ENCODE measurements at places on chromosomes 16 and 17.

DNA sequence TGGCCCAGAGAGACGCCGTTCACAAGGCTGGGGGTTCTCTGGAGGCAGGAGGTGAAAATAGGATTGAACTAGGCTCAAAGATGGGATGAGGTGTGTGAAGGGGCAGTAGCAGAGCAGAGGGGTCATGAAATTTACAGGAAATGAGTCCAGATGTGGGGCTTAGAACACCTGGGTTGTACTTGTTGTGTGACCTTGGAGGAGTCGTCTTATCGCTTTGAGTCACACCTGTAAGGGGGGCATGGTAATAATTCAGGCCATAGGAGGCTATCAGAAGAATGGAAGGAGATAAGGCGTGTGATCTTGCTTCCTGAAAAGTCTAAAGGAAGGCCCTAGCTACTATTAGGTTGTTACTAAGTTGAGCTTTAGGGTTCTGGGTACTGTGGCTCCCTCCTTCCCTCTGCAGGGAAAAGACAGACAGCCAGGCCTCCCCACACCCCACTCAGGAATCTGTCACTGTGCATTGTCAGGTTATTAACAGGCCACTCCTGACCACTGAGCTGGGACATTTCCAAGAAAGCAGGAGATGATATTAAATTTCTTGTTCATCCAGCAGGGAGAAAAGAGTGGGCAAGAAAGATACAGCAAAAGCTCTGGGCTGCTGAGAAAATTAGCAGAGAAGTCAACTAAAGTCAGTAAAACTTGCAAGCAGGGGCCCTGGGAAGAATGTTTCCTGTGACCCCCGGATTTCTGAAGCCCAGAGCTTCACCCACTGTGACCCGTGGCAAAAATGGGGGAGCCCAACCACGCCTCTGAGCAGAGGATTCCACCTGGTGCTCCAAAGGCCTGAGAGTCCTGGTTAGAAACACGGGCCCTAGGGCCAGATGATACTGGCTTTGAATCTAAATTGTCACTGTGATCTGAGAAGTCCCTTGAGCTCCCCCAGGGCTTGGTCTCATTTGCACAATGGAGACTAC is 6.0 kb upstream of the CDC42EP4 start:
- no peak for DNase-seq

- DNase-seq, result no peak
These were observed 1.7 kb downstream of the PPM1D start for GRCh38 chr17:60601447-60602384.

DNA sequence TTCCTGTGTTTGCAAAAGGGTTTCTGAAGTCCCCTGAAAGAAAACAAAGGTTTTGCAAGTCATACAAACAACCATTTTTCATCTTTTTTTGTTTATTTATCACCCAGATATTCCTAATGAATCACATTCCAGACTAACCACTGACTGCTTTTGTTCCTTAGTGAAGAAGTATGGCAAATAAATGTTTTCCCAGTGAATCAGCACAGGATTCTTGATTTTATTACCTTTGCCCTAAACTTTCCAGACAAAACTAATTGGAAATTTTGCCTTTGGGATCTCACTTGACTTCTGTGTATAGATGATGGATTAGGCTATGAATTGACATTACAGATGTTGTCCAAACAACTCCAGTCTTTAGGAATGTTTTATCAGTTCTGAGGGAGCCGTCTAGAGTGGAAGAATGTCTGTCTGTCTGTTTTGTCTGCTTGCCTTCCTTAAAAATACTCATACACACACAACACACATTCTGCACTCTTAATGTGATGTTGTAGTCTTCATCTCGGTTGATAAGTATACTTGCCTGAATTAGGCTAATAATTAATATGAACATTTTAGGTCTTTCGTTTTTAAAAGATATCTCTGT is 48.9 kb downstream of the VMP1 start:
- DNase-seq, result no peak

GRCh38 chr17:70375813-70376770 is 206.8 kb downstream of the KCNJ2 start:
- DNase-seq, result no peak

DNA sequence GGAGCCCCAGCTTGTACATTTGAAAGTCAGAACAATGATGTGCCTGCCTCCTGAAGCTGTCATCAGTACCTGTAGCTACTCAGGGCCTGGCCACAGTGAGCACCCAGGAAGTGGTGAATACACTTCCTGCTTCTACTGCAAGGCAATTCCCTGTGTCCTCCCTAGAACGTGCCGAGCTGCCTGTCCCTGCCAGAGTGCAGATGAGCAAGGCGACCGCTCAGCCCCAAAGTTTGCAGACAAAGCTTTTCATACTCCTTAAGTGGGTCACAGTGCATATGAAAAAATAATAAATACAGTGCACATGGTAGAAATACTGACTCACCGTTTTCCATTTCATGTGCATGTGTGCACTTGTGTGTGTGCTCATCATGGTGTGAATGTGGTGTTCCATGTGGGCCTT is 77.3 kb downstream of the MPRIP start:
- no peak for DNase-seq

DNA sequence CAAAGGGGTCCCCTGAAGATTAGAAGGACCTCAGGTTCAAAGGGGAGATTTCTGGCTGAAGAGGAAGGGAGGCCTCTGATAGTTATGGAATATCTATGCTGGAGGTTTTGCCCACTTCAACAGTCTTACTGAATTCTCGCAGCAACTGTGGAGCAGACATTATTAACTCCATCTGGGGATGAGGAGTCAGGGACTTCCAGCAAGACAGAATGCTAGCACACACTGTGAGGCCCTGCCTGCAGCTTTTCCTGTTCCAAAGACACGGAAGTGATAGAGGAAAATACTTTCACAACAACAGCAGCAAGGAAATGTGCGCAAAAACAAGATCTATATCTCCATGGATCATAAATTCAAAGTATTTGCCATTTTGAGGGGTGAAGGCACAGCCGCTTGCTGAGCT is 72.8 kb downstream of the RPH3AL start:
- DNase-seq, result no peak

GRCh38 chr16:47984669-47985068 is 171.1 kb downstream of the ABCC12 start:
- no peak for DNase-seq

GRCh38 chr17:82480318-82480717 is 21.8 kb downstream of the NARF start:
- DNase-seq, result no peak

- DNase-seq, result no peak
These were observed 45.0 kb upstream of the ARHGAP44 start for GRCh38 chr17:12744298-12744697.

DNA sequence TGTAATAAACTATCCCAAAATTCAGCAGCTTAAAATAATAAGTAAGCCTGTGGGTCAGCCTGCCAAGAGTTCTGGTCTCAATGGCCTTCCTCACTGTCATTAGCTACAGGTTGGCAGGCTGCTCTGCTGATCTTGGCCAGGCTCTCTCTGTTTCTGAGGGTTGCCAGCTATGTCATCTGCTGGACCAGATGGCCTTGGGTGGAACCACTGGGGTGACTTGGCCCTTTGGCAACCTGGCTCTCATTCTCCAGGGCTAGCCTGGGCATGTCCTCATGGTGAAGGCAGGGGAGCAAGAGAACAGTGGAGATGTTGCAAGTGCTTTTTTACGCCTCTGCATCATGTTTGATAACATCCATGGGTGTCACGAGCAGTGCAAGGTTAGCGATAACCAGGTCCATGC is 13.9 kb downstream of the ITGAM start:
- peak; percentile 77 for DNase-seq

GRCh38 chr17:72164158-72164739 is 43.4 kb downstream of the SOX9 start:
- DNase-seq, result no peak

- DNase-seq, result no peak
These were observed 38.3 kb downstream of the REXO5 start for GRCh38 chr16:20844588-20844987.

GRCh38 chr16:78431004-78431670 is 331.7 kb downstream of the WWOX start:
- no peak for DNase-seq

GRCh38 chr17:67110619-67111018 is 66.3 kb downstream of the CACNG1 start:
- DNase-seq, result no peak
